ENCODE measurements at places on chromosomes 2 and 18. TPM values are rescaled to one million over a fixed set of nuclear protein-coding genes. Genes with fewer than 3 reads are reported as not detected.

The MROH2A gene
- not detected for polyA plus RNA-seq

The IL36G gene
- polyA plus RNA-seq, result not detected

The PIAS2 gene
- polyA plus RNA-seq, result 7.7 TPM

The FAP gene
- polyA plus RNA-seq, result 1.5 TPM

The GDF7 gene
- 0.22 TPM for polyA plus RNA-seq

The LCT gene
- polyA plus RNA-seq, result not detected

The FAM237A gene
- not detected for polyA plus RNA-seq

GRCh38 chr2:231960810-231961348 is 634 bp upstream of the DIS3L2 start:
- no peak for DNase-seq

- no peak for DNase-seq
These were observed 135.6 kb downstream of the RBMS1 start for GRCh38 chr2:160358046-160358445.

GRCh38 chr2:233476063-233476410 is 90.5 kb downstream of the USP40 start:
- DNase-seq, result no peak

GRCh38 chr18:50399582-50399981 is 24.7 kb downstream of the SKA1 start:
- no peak for DNase-seq

GRCh38 chr2:226796840-226797288 is 2.8 kb downstream of the IRS1 start:
- DNase-seq, result peak; percentile 43

GRCh38 chr2:239951825-239952224 is 73.3 kb downstream of the NDUFA10 start:
- no peak for DNase-seq

DNA sequence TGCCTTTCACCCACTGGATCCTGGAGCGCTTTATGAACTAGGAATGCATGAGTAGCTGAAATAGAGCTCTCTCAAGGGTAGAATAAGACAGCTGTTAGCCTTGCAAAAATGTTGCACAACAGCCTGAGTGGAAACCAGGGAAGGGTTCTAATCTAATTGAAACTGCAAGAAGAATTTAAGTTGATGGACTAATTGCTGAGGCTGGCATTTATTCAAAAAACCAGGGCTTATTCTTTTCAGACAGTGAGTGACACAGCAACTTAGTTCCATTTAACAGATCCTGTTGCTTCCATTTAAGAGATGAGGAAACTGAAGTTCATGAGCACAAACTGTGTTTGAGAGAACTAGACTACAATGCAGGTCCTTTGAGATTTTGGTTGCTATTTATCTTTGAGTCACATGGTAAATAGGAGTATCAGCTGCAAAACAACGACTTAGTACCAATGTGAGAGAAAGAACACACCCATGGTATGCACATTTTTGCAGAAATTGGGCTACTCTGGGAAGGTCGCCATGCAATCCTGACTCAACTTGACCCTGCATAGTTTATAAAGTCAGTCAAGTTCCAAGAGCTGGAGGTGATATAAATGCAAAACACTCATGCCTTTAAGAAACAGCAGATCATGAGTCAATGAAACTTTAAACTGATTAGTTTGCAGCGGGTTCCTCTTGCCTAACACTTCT is 76.4 kb upstream of the PARD3B start:
- DNase-seq, result no peak

- no peak for DNase-seq
These were observed 27.9 kb downstream of the IL37 start for GRCh38 chr2:112938904-112939303.

DNA sequence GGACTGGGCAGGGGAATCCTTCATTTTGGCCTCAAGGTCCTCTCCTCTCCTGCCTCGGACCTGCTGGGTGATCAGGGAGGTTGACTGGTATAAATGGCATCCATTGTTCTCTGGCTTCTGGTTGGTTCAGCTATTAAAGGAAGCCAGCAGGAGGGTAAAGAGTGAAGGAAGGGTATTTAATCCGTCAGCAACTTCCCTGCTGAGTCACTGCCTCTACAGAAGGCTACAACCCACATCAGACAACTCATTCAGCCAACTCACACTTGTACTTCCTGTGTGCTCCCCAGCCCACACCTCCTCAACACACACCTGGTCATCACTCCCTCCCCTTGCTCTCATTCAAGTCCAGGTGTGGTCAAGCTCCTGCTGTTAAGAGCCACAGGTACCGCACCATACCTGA is 68.3 kb upstream of the MRPS9 start:
- DNase-seq, result no peak

- DNase-seq, result no peak
These were observed 120.2 kb downstream of the GBX2 start for GRCh38 chr2:236047886-236048540.

DNA sequence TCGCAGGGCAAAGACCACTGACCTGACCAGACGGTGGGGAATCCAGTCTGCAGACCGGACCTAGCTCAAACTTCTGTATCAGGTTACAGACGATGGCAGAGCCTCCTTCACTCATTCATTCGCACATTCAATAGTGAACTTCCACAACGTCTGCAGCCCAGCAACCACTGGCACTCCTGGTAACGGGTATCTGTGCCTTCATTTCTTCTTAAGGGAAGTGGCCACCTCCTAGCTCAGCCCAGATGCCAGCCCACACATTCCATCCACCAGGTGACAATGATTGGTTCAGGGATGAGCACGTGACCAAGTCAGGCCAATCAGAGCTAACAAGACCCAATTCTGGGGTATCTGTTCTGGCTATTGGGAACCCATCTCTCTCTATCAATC is 15.9 kb upstream of the ARMC9 start:
- DNase-seq, result no peak

GRCh38 chr2:231378026-231378722 is 17.3 kb upstream of the B3GNT7 start:
- no peak for DNase-seq

- peak; percentile 70 for DNase-seq
These were observed 48.9 kb downstream of the TGIF1 start for GRCh38 chr18:3498698-3499471.

DNA sequence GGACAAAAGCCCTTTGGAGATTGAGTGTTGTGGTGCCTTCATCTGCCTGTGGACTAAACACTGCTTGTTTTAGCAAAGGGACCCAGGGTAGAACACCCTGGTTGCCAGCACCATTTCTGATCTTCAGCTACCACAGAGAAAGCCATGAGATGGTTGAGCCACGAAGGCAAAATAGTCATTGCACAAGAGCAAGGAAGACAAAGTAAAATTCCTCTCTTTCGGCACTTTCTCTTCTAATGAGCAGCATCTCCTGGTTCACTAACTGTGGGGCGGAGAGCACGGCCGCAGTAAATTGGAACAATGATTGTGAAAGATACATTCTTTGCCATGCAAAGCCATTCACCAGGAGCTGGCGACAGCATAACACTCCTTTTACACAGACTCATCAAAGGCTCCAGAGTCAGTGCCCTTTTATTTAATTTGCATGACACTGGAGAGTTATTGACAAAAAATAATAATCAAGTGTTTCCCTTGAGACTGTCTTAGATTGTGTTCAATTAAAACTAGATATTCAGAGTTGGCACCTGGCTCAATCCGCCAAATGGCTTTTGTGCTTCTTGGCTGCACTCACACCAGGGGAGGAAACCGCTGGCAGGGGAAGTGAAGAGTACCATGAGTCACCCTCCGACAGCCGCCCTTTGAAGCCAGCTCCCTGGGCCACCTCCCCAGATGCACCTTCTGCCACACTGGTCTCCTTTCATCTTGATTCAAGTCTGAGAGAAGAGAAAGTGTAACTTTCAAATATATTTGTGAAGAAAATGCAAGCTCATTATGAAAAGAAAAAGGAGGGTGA is 100.5 kb upstream of the MEIS1 start:
- no peak for DNase-seq

- no peak for DNase-seq
These were observed 53.1 kb downstream of the OLA1 start for GRCh38 chr2:174195253-174195652.

All from heart left ventricle (tissue), 16 donors.